Testis (tissue), 5 donors: ENCODE measurements at places on chromosomes 2 and 18.

DNA sequence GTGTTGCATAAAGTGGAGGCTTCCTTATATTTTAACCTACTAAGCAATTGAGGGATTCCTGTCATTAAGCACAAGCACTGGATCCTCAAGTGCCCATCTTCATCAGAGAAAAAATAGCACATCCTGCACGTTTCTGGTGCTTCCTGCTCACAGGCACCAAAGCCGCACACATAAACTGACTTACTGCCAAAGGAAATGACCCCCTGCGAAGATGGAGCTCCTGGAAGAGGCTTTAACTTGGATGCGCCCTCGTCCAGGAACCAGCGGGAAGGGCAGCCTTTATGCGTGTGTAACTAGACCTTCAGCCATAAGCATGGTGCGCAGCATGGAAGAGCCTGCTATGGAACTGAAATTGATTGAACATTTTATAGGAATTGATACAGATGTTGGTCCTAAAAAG is 188.7 kb downstream of the FTCDNL1 start:
- no peak for DNase-seq

DNA sequence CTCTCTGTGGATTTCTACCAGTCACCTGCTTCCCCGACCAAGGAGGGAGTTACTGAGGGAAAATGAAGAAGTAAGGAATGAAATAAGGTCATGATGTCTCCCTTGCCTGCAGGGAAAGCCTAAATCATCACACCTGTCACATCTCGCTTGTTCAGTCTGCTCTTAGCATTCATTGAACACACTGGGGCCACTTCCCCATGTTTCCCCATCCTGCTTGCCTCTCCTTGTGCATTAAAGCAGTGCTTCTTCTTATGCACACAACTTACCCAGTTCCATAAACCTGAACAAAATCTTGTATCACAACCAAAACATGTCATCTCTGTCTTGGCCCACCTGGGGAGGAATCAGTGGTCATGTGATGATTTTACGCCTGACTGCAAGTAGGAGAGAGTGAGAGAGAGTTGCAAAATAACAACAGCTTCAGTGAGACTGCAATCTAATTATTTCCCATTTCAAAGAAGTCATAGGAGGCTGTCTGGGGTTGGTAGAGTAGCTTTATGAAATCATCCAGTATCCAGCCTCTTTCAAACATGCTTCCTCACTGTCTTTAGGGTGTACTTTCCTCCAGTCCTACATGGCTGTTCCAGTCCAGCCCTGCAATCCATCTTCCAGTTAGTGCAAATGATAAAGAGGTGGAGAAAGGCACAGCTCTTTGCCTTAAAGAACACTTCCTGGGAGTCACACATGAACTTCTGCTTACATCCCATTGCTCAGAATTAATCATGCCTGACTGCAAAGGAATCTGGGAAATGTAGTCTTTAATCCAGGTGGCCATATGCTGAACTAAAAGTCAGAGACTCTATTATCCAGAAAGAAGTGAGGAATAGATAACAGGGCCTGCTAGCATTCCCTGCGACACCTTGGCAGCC is 220.1 kb downstream of the HAUS1 start:
- no peak for DNase-seq

- DNase-seq, result no peak
Measured at GRCh38 chr2:217256251-217256650, 396.4 kb upstream of the TNP1 start.

GRCh38 chr2:21740484-21740883 is 616.7 kb downstream of the TDRD15 start:
- no peak for DNase-seq

DNA sequence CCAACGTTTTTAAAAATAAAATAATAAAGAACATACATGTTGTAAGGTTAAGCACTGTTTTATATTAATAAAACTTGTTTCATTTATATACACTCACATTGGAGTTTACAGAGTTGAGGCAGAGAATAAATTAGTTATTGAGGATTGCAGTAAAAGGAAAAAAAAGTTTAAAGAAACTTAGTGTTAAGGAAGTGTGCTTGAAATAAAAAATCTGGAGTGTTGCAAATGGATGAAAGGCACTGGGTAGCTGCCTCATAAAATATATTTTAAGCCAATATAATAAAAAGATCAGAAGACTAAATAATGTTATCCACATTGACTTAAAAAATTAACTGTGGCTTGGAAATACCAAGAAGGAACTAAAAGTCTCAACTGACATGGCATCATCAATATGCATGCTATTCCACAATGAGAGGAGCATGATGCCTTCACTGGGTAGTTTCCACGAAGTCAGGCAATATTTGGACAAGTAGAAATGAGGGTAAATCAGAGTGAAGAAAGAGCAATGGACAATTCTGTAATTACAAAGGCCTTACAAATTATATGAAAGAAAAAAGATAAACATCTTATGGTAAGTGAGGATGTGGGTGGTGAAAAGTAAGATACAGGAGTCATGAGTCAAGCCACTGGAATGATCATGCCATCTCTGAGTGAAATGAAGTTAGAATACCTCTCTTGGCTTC is 2.5 kb downstream of the GALNT3 start:
- no peak for DNase-seq

- no peak for DNase-seq
Measured at GRCh38 chr2:158810731-158811460, 15.8 kb downstream of the DAPL1 start.
